Liver (tissue), 10 donors: ENCODE measurements at places on chromosomes 6 and 20.

- DNase-seq = no peak
These were observed at the start of gene TRIM31 for GRCh38 chr6:30113003-30113759. TSS of gene TRIM31 (minus strand) at chr6:30113090. CDS start at chr6:30112805, 285 bp downstream.

DNA sequence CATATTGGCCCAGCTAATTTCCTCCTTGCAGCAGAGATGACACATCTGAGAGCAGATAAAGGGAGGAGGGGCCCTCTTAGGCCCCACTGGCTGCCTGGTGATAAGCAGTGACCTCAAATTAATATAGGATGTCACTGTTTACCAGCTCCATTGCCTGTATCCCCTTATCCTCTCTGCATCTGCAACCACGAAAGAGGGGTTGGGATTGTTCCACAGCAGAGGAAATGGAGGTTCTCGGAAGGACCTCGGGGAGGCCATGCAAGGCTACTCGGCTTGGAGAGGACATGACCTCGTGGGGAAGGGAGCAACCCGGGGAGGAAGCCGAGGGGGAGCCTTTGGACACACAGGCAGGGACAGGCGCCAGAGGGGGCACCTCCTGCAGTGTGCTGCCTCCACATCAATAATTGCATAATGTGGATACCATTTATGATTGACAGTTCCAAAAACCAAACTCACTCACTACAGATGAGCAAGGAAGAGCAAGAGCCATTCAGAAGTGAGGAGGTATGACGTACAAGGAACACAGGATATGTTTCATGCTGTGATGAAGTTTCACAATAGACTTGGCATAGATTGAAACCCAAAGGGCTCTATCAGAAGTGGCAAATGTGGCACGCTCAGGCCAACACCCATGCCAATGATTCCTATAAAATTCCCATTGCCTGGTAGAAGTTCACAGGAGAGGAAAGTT, 177.2 kb upstream of the RNF24 start:
- peak; percentile 66 for DNase-seq

- DNase-seq = no peak
These were observed 109.0 kb downstream of the RIN2 start for GRCh38 chr20:19867074-19867473.

DNA sequence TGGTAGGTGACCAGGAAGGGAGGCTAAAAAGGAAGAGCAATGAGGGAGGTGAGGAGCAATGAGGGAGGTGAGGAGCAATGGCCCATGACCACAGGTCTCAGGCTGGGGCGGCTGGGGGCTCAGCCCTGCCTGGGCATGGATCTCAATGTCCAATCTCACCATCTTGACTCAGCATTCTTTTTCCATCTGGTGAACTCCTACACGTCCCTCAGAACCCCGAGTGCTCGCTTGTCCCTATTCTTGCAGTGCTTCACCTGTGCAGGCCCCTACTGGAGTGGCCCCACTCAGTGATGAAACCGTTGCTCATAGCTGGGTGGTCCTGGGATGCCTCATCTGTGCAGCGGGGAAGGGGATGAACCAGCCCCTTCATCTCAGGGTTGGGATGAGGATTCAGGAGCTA, 16.9 kb upstream of the RBBP8NL start:
- no peak for DNase-seq

DNA sequence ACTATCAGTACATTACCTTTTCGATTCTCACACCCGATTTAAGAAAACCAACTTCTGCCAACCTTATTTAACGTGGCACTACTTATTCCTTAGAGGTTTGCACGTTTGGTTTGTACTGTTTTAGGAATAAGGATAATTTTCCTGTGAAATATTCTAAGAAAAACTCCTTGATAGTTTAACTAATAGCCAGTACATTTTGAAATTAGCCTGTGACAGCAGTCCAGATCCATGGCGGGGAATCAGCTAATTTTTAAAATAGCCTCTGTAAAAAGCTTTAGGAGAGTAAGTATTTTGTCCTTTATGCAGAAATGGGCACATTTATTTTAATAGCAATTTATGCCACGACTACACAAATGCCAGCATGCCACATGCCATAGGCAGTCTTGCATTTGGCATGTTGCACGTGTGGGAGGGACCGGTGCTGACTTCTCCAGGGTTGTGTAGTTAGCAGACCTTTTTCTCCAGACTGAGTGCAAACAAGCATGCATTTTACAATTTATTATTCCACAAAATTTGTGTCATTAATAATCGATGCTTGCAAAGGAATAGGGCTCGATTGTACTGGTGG, 6.2 kb downstream of the FOXC1 start:
- no peak for DNase-seq

GRCh38 chr6:100518588-100518987, 53.9 kb upstream of the SIM1 start:
- no peak for DNase-seq

DNA sequence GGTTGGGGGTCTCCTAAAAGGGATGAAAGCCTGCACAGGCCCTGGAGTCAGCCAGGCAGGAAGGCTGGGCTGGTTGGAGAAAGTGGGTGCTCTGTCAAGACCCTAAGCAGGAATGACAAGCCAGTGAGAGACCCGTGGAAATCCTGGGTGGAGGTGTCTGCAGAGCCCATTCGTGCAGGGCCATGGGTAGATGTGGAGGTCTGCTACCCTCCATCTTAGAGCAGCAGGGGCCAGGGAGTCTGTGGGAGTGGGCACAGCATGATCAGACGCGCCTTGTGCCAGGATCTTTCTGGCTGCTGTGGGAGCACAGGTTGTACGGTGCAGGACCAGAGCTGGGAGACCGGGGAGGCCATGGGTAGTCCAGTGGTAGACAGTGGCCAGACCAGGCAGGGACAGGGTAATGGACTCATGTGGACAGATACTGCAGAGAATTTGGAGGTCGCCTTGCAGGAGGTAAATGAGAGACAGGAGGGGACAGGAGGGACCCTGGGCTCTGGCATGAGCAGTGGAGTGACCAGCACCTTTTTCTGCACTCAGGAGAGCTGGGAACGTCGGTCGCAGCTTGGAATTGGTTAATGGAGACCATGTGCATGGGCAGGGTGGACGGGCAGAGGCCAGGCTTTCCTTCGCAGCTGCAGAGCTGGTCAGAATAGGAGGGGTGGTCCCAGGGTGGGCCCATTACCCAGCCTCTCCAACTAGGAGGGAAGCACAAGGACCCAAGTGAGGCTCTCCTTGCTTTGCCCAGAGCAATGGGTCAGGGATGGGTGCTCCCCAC, 203.5 kb upstream of the PMEPA1 start:
- DNase-seq = no peak

DNA sequence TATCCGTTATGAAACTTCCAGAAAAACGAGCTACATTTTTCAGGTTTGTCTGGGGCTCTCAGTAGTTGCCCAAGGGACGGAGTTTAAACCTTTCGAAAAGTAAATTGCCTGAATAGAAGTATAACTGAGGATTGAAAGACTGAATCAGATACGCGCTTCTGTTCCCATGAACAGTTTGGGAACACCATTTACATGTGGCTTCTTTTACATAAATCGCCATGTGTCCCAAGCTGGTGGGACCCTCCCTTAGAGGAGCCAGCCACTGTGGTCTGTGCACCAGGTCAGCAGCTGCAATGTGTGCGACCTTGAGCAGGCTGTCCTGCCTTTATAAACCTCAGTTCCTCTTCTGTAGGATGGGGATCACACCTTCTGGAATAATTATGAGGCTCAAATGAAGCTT, 11.0 kb downstream of the ENTPD6 start:
- DNase-seq = no peak

DNA sequence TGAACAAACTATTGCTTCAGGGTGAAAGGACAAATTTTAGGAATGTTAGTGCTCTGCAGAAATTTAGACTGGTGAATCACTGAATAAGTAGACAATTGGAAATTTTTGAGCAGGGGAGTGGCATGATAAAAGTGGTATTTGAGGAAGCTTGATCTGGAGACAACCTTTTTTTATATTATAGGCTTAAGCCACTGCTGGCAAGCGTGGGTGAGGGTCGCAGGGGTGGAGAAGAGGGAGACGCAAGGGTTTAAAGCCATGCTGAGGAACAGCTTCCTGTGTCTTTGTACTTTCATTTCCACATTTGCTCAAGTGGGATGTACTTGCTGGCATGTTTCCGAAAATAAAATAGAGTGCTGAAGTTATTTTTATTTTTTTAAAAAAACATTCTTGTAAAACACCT, 23.7 kb downstream of the NCOA7 start:
- DNase-seq = no peak

DNA sequence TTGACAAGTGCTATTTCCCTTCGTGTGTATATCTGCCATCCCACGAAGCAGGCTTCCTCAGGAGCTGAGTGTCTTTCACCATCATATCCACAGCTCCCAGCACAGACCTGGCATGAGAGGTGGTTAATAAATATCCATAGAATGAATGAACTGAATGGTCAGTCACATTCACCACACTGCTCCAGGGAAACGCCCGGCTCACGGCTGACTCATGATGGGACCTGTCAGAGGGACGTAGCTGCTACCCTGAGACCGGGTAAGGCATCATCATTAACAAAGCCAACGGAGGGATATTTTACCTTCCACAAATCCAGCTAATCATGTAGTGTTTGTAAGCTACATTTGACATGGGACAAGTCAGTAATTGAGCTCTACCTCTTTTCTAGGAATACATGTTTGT, 12.5 kb downstream of the AGPAT4 start:
- no peak for DNase-seq

- DNase-seq = no peak
These were observed 34.7 kb downstream of the GHRH start for GRCh38 chr20:37226889-37227288.

GRCh38 chr6:26240157-26241032, 124.6 kb upstream of the BTN3A2 start:
- DNase-seq = peak; percentile 77

GRCh38 chr6:51269876-51270275, 451.2 kb downstream of the TFAP2B start:
- no peak for DNase-seq

DNA sequence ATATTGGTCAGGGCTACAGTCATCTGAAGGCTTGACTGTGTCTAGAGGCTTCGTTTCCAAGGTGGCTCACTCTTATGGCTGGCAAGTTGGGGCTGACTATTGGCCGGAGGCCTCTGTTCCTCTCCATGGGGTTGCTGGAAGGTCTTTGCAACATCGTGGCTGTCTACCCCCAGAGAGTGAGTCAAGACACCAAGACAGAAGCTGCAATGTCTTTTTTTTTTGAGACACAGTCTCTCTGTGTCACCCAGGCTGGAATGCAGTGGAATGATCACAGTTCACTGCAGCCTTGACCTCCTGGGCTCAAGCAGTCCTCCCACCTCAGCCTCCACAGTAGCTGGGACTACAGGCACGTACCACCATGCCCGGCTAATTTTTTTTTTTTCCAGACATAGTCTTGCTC, 29.4 kb upstream of the KIF3B start:
- DNase-seq = no peak

GRCh38 chr20:15840636-15841301, 732.5 kb downstream of the KIF16B start:
- no peak for DNase-seq
